NT2/D1 (cell line): ENCODE measurements at places on chromosomes 6 and 20.

- DNase-seq: no peak
These were observed 74.7 kb downstream of the CD83 start for GRCh38 chr6:14192216-14192788.

DNA sequence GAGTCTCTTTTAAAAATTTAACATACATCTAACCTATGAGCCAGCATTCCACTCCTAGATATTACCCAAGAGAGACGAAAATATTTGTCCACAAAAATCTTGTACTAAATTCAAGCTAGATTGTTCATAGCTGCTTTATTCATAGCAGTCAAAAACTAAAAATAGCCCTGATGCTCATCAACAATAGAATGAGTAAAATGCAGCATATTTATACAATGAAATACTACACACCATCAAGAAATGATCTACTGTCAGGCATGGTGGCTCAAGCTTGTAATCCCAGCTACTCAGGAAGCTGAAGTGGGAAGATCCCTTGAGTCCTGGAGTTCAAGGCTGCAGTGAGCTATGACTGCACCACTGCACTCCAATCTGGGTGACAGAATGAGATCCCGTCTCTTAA, 22.0 kb upstream of the SRC start:
- DNase-seq: no peak

DNA sequence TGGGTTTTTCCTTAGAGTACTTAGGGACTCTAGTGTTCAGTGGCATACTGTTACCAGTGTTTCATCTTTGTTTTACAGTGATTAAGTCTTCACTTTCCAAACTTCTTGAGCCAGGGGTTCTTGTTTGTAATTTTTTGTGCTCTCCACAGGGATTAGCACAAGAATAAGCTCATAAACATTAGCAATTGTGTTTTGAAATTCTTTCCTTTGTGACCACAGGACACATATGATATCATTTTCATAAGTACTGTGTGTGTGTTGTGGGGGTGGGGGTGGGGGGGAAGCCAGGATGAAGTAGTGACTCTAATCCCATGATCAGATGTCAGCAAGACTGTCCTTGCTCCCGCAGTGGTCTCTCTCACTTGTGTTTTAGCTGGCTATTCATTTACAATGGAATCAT, 101.5 kb upstream of the SCP2D1 start:
- DNase-seq: no peak

DNA sequence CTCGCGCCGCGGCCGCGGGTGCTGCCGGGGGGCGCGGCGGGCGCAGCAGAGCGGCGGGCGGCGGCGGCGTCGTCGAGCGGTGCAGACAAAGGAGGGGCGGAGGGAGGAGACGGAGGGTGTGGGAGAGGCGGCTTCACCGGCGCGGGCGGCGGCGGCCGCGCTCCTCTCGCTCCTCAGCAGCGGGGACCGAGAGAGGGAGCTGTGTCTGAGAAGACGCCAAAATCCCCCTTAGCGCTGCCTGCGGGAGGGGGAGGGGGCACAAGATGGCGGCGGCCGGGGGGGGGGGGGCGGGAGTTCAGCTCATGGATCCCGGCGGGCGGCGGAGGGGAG, 296 bp downstream of the ADNP start:
- DNase-seq: no peak

- DNase-seq: no peak
These were observed 9.7 kb upstream of the CLDN20 start for GRCh38 chr6:155254139-155254538.

- DNase-seq: no peak
These were observed 595.5 kb downstream of the COL12A1 start for GRCh38 chr6:74610352-74610751.

GRCh38 chr6:33880766-33881165, 77.0 kb upstream of the MLN start:
- no peak for DNase-seq

GRCh38 chr6:18390476-18390875, 3.3 kb downstream of the RNF144B start:
- no peak for DNase-seq

DNA sequence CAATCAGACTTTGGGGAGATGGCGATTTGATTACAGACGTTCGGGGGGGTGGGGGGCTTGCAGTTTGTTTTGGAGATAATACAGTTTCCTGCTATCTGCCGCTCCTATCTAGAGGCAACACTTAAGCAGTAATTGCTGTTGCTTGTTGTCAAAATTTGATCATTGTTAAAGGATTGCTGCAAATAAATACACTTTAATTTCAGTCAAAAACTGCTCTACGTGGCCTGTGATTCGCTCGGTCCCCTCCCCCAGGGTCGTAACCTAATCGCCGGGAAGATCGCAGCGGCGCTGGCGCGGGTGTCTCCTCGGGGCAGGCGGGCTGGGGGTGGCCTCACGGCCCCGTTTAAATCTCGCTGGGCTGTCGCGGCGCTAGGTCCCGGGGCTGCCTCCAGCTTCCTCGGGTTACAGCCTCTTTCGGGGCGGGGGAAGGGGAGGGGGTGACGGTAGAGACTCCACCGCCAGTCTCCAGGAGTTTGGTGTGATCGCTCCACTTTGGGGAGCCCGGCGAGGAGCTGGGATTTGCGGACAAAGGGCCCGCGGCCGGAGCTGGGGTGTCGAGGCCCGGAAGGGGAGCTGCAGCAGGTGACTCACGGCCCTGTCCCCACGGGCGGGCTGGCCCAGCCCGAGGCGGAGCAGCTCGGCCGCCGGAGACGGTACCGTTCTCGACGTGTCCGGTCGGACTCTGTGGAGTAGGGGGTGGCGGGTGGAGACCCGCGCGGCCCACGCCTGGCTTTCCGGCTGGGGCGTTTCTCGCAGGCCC, 4.2 kb downstream of the FOXC1 start:
- no peak for DNase-seq

DNA sequence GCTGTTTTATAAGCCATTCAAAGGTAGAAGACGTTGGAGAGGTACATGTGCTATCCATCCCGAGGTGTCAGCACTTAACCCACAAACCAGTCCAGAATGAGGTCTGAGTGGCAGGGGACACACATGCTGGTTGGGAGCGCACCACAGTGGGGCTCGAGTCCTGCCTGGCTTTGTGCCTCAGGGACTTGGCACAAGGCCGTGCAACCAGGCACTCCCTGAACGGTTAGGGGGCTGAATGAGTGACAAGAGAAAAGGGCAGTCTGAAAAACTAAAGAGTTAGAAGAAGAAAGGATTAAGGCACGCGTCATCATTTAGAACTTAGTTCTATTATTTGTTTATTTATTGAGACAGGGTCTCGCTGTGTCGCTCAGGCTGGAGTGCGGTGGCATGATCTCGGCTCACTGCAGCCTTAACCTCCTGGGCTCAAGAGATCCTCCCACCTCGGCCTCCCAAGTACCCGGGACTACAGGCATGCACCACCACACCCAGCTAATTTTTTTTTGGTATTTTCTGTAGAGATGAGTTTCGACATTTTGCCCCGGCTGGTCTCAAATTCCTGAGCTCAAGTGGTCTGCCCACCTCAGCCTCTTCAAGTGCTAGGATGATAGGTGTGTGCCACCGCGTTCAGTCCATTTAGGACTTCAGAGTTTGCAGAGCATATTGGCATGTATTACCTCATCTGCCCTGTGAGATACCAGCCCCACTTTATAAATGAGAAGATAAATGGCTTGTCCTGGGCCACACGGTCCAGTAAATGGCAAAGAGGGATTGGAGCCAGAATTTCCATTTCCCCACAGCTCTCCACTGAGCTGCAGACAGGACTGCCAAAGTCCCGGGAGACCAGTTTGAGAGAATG, 47.4 kb upstream of the IRF4 start:
- DNase-seq: no peak

DNA sequence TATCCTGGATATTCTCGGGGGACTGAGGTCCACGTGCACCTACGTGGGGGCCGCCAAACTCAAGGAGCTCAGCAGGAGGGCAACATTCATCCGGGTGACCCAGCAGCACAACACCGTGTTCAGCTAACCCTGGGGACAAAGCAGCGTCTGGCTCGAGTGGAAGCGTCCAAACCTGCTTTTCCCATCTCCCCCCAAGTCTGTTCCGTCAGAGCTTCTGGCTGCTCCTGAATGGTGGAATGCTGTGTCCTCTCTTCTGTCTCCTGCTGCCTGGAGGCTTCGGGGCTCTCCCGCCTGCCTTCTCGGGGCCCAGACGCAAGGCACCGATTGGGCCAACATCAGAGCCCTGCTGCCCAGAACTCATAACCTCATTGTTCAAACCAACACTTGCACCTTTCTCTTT, 56.7 kb downstream of the GMPR start:
- DNase-seq: no peak

DNA sequence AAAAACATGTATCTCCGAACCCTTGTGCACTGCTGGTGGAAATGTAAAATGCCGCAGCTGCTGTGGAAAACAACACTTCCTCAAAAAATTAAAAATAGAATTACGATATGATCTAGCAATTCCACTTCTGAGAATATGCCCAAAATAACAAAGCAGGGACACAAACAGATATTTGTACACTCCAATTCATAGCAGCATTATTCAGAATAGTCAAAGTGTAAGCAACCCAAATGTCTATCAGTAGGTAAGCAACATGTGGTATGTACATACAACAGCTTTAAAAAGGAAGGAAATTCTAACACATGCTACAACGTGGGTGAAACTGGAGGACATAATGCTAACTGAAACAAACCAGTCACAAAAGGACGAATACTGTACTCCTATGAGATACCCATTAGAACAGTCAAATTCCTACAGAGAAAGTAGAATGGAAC, 5.7 kb upstream of the RAB5IF start:
- no peak for DNase-seq

GRCh38 chr6:51273228-51273961, 454.7 kb downstream of the TFAP2B start:
- peak; percentile 16 for DNase-seq

DNA sequence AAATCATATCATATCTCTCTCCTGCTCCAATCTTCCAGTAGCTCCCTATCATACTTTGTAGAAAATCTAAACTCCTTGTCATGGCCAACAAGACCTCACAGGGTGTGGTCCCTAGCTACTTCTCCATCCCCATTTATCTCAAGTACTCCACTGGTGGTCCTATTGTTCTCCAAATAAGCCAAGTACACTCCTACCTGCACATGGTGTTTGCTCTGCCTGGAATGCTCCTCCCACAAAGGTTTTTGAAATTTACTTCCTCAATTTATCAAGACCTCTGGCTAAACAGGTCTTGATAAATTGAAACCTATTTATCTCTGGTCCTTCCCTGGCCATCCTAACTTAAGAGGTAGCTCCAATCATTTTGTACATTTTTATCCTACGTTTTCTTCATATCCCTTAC, 12.1 kb downstream of the TMX4 start:
- no peak for DNase-seq

GRCh38 chr6:75065523-75065922, 140.3 kb downstream of the COL12A1 start:
- DNase-seq: peak; percentile 11

DNA sequence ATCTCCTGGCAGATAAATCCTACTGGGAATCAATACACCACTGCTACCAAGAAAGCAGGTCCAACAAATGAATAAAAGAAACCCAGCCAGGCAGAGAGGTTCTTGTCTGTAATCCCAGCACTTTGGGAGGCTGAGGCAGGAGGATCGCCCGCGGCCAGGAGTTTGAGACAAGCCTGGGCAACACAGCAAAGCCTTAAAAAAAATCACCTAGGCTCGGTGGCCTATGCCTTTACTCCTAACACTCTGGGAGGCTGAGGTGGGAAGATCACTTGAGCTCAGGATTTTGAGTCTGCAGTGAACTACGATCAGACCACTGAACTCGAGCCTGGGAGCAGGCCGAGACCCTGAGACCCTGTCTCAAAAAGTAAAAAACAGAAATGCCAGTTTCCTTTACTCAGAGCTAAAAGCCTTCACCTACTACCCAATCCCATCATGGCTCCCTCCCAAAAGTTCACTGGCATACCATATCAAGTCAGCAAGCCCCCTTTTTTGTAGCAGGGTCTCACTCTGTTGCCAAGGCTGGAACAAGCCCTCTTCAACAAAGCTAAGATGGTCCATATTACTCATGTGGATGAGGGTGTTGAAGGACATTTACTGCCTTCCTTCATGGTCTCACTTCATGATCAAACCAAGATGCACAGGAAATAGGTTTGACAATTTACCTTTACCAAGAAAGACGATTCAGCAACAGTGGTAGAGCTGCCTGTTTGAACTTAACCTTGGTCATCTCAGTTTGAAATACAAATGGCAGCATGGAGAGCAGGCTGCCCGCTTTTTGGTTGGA, 5.3 kb downstream of the SNX5 start:
- DNase-seq: no peak
